Stimulated activated CD4-positive, alpha-beta T cell treated with anti-CD3 and anti-CD28 coated beads, Interleukin-12 subunit alpha, Interleukin-12 subunit beta, amount 100 ng/mL, for 24 hours (primary cell): ENCODE measurements at places on chromosomes 7 and 10.

GRCh38 chr7:155865830-155866525 lies 53.7 kb upstream of the SHH start:
- no peak for DNase-seq

- no peak for DNase-seq
These were observed 26.4 kb downstream of the GRK5 start for GRCh38 chr10:119233821-119234220.

DNA sequence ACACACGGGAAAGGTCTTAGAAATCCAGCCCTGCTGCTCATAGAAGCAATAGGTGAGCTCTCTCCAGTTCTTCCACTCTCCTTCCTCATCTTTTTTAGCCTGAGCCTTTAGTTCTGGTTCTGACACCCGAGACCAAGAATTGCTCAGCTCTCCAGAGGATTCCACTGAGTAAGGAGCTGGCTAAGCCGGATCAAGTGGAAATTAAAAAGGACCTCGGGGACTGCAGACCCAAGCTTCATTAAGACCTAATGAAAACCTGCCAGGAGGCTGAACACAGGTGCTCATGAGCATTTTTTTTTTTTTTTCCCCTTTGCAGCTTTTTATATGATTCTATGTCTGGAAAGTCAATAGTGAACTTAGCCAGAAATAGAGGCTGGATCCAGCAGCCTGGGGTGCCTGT lies 1176.0 kb upstream of the AUTS2 start:
- DNase-seq = no peak

DNA sequence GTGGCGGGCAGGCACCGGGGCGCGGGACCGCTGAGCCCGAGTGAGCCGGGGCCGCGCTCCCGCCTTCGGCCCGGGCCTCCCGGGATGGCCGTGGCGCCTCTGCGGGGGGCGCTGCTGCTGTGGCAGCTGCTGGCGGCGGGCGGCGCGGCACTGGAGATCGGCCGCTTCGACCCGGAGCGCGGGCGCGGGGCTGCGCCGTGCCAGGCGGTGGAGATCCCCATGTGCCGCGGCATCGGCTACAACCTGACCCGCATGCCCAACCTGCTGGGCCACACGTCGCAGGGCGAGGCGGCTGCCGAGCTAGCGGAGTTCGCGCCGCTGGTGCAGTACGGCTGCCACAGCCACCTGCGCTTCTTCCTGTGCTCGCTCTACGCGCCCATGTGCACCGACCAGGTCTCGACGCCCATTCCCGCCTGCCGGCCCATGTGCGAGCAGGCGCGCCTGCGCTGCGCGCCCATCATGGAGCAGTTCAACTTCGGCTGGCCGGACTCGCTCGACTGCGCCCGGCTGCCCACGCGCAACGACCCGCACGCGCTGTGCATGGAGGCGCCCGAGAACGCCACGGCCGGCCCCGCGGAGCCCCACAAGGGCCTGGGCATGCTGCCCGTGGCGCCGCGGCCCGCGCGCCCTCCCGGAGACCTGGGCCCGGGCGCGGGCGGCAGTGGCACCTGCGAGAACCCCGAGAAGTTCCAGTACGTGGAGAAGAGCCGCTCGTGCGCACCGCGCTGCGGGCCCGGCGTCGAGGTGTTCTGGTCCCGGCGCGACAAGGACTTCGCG lies 534 bp downstream of the FZD9 start:
- no peak for DNase-seq

DNA sequence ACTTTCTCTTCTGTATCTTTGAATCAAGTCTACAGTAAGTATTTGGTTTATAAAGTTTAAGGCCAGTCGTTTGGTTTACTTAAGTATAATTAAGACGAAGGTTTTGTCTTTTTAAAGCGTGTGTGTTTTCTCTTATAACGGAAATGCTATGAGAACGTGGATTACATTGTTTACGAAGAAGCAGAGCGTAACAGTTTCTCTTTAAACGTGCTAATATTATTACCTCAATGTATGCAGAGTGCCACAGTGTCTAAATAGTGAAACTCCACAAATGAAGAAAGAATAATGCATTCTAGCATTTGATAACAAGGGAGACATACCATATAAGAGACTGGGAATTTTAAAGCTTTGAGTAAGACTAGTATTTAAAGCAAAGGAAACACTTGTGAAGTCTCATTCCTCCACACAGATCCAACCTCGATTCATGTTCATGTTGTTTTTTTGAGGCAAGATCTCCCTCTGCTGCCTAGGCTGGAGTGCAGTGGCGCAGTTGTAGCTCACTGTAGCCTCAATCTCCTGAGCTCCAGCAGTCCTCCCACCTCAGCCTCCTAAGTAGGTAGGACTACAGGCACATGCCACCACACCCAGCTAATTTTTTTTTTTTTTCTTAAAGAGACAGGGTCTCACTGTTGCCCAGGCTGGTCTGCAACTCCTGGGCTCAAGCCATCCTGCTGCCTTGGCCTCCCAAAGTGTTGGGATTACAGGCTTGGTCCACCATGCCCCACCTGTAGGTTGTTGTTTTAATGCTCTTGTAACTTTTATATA lies 75.1 kb downstream of the ANKRD61 start:
- DNase-seq = no peak

DNA sequence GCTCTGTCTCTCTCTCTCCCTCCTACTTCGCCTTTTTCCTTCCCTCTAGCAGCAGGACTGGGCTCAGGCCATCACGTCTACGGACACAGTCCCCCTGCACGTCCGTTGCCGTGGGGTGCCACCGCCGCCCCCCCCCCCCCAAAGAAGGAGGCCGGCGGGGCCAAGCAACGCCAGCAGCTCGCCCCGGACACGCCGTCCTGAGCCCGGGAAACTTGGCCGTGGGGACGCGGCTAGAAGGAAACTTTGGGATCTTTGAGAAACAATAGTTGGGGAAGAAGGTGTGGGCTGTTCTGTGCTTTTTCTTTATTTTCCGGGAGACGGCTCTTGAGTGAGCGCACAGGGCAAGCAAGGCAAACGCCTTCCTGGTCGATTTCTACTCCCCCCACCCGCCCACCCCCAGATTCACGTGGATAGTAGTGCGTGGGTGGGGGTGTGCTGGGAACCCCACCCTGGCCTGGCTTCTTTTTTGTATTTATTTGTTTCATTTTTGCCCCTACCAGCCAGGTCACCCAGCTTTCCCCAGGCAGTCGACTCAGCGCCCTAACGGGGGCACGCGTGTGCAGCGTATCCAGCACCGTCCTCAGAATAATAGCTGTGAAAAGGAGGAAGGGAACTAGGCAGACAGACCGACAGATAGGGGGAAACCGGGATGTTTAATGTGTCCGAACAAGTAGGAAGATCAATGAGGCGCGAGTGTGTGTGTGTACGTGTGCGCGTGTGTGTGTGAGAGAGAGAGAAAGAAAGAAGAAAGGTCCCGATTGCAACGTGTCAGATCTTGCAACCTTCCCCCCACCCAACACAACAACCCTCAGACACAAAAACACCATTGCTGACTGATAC lies 1.4 kb downstream of the MXI1 start:
- no peak for DNase-seq

DNA sequence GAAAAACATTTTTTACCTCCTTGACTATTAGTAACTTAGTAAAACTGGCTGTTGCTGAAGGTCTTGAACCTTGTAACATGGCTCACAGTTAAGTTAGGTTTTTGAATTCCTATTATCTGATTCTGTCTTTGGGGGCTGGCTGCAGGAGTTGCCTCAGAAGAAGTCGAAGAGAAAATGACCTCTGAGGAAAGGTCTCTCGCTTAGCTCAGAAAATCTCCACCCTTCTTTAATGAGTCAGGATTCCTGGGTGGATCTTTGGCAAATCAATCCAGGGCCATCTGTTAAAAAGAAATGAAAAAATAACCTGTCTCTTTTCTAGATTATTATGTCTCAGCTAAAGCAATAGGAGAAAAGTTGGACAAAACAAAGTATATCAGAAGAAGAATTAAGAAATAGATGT lies 267.8 kb upstream of the SEMA3C start:
- DNase-seq = no peak

GRCh38 chr10:100506596-100507356 lies 12.9 kb downstream of the SEC31B start:
- DNase-seq = no peak

- DNase-seq = no peak
These were observed 66.9 kb downstream of the ZNRF2 start for GRCh38 chr7:30351286-30351685.

DNA sequence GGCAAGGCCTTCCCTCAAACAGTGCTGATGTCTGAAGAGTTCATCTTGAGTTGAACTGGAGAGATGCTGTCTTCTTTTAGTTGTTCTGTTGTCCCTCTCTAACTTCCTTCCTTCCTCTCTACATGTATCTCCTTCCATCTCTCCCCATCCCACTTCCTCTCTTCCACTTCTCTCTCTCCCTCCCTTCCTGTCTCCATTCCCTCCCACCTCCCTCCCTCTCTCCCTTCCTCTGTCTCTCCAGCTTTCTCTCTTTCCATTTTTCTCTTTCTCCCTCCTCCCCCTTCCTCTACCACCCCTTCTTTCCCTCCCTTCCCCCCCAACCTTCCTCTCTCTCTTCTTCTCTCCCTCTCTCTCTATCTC lies 40.7 kb upstream of the TNS3 start:
- DNase-seq = no peak

GRCh38 chr7:123484199-123484598 lies 50.2 kb downstream of the IQUB start:
- no peak for DNase-seq

- no peak for DNase-seq
These were observed 124.0 kb upstream of the PTPN20 start for GRCh38 chr10:46787321-46787615.

DNA sequence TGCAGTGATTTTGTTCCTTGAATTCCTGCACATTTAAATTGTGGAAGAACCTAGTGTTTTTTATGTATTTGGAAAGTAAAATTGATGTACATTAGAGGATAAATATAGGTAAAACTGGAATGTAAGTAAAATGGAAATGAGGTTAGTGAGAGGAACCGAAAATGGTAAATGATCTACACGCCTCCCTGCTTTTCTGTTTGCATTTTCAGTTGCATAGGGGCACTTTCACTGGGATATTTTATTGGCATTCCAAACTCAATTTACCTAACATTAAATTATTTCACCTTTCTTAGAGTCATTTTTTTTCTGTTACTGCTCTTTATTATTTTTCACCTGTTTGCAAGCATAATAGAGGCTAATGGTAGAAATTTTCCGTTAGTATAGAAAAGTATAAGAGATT lies 8.0 kb downstream of the CDK13 start:
- no peak for DNase-seq

DNA sequence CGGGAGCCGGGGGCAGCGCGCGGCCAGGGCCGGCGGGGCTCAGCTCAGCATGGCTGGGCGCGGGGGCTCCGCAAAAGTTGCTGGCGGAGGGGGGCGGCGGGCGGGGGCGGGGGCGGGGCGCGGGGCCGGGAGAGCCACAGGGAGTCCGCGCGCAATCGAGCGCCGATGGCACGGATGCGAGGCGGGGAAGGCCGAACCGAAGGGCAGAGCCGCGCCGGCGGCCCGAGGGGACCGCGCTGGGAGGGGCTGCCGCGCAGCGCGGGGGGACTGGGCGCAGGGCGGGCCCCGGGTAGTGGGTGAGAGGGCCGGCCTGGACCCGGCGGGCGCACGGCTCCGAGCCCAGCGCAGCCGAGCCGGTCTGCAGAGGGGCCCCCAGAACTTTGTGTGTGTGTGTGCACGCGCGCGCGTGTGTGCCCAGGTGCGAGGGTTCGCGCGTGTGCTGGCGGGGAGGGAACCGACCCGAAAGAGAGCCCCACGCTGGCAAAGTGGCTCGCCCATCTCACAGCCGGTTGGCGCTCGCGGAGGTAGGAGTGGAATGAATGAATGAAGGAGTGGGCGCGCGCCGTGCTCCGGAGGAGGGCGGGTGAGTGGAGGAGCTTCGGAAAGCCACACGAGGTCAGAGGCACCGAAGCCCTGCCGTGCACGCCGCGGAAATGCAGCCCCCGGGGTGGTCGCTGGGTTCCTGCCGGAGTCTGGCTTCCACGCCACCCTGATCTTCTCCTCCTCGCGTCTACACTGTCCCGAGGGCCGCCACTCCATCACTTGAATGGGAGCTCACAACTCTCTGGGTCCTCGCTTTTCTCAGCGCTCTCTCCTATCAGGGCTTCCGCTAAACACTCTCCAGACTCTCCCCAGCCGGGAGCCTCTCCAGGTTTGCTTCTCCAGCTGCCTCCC lies at the start of gene HIPK2:
HIPK2 (minus strand) TSS at position 51 of the 894 bp plus-strand sequence. CDS start 375 bp downstream, outside the sequence.
- peak; percentile 40 for DNase-seq

GRCh38 chr7:22452142-22452959 lies 47.6 kb downstream of the STEAP1B start:
- no peak for DNase-seq

- no peak for DNase-seq
These were observed 22.2 kb downstream of the ZNF467 start for GRCh38 chr7:149751043-149751775.

DNA sequence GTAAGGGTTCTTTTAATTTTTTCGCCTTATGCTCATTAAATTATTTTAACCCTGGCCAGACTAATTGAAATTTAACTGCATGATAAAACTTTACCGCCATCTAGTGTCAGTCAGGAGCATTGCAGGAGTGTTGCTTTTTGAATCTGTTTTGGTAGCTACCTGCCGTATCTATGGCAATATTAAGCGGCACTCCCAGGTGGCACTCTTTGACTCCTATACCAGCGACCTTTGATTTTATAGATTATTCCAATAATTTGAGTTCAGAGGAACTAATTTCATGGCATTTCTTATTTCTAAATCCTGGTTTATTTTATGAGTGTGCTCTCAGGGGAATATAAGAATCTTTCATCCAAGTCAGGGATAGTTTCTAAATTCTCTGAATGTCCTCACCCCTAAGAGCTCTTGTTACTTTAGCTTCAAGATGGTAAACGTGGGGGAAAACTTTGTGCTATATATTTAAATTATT lies 198.9 kb downstream of the REEP3 start:
- DNase-seq = peak; percentile 24

DNA sequence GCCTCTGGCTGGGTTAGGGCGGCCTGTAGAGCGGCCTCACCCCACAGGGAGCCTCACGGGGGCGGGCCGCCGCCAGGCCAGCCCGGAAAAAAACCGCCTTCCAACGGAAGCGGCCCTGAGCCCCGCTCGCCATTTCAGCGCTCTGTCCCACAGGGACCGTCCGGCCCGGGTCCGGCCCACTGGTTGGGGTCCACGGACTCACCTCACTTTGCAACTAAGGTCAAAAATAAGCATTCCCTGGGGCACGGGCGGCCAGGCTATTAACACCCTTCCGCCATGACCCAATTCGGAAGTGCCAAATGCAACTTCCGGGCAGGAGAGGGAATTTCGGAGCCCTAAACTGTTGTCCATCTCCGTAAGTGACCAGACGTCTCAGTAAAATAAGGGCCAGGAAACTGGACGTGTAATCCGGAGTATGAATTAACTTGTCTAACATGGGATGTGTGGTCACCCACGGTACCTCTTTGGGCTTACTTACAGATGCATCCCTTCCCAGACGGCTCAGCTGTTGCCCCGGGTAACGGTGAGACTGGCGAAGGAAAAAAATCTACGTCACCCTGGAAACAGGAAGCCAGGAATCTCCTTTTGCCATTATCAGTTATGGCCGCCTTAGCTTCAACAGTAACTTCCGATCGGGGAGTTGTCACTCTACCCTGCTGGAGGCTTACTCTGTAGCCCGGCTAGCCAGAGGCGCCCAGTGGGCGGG lies at the start of gene BBIP1:
BBIP1 (minus strand) TSS at position 538 of the 706 bp plus-strand sequence. CDS start 1,023 bp downstream, outside the sequence.
- peak; percentile 24 for DNase-seq

DNA sequence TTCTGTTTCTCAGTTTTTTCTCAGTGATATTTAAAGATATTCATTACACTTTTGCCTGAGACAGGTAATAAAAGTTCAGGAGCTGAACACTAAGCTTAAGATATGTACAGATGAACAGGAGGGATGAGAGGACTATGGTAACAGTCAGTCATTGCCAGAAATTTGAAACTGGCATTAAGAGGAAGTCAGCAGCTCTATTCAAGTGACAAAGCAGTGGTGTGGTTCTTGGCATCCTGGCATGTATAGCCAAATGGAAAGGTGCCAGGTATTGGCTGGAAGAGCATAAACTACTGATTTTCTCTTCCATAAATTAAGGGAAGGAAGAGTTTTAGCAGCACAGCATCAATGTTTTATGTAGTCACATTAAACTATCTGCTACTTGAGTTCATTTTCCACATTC lies 22.7 kb downstream of the HOXA1 start:
- no peak for DNase-seq
